Hindlimb muscle (tissue), 1 donor: ENCODE measurements at places on chromosomes 16 and 17.

DNA sequence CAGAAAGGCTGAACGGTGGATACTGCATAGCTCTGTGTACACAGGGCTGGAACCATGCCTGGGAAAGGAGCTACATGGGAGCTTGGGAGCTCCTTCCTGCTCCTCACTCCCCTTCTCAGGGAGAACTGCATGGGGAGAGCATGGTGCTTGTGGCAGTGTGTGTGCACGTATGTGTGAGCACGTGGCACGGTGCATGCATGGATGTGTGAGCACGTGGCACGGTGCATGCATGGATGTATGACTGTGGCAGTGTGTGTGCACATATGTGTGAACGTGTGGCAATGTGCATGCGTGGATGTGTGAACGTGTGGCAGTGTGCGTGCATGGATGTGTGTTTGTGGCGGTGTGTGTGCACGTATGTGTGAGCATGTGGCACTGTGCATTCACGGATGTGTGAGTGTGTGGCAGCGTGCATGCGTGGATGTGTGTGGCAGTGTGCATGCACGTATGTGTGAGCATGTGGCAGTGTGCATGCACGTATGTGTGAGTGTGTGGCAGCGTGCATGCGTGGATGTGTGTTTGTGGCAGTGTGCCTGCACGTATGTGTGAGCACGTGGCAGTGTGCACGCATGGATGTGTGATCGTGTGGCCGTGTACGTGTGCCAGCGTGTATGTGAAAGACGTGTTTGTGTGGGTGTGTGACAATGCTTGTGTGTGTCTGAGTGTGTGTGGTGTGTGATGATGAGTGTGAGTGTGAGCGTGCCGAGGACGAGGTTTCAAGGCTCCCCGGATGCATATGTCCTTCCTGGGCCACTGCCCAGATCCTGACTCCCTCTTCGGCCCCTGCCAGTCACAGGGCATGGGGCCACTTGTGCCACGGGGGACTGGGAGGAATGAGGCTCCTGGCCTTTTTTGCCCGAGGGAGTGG is 52.4 kb upstream of the JPH3 start:
- no peak for DNase-seq

GRCh38 chr16:56848955-56849689 is 15.9 kb upstream of the SLC12A3 start:
- DNase-seq = no peak

DNA sequence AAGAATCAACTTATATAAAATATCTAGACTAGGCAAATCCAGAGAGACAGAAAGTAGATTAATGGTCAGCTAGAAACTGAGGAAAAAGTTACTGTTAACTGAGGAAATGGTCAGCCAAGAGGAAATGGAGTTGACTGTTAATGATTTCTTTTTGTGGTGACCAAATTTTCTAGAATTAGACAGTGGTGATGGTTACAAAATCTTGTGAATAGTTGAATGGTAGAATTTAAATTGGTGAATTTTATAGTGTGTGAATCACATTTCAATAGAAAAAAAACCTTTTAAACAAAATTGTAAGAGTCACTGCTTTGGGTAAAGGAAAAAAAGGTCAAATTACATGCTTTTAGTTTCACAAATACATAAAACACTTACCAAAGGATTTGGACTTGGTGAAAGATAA is 30.0 kb downstream of the APPBP2 start:
- DNase-seq = no peak

GRCh38 chr16:30524575-30525568 is 1.5 kb downstream of the ZNF768 start:
- DNase-seq = no peak

GRCh38 chr17:28667870-28668269 is 5.9 kb downstream of the SUPT6H start:
- DNase-seq = no peak

GRCh38 chr17:35743626-35744328 is 9.3 kb downstream of the GAS2L2 start:
- no peak for DNase-seq

GRCh38 chr17:76550712-76551615 is 11.1 kb downstream of the PRCD start:
- DNase-seq = no peak

- DNase-seq = peak; percentile 63
These were observed at the start of gene SPNS2 for GRCh38 chr17:4498461-4499397. SPNS2 (plus strand) TSS chr17:4498881; CDS start chr17:4499048, 167 bp downstream.

DNA sequence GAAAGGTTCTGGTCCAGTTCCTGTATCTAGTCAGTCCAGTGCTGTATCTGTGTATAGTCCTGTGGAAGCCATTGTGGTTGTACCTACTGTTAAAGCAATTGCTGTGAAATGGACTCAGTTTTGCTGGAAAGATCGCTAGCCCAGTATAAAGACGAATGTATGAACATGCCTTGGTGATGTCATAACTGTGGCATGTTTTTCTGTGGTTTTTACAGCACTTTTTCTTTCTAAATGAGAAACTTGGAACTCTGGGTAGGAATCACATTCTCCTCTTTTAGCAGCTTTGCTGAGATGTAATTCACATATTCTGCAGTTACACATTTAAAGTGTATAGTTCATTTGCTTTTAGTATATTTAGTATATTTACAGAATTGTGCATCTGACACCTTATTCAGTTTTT is 58.1 kb downstream of the MAP2K4 start:
- no peak for DNase-seq

DNA sequence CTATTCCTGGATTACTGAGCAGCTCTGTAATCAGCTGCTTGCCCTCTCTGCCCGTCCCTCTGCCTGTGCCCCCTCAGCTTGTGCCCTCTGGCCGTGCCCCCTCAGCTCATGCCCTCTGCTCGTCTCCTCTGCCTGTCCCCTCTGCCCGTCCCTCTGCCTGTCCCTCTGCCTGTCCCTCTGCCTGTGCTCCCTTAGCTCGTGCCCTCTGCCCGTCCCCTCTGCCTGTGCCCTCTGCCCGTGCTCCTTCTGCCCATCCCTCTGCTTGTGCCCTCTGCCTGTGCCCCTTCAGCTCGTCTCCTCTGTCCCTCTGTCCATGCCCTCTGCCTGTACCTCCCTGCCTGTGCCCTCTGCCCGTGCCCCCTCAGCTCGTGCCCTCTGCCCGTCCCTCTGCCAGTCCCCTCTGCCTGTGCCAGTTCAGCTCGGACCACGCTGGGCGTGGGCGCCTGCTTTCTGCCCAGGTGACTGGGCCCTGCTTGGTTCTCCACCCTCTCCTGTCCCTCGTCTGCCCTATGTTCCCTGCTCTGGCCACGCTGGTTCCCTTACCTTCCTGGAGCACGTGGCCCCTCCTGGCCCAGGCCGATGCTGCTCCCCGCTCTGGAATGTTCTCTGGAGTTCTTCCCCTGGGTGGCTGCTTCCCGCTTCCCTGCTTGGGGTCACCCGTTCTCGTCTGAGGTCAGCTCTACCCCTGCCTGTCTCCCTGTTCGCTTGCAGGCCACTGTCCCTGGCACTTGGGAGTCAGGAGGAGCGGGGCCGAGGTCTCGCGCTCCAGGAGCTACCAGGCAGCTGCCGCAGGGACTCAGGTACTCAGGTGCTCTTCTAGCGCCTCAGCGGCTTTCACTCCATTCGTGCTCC is 63.9 kb downstream of the BANP start:
- no peak for DNase-seq

DNA sequence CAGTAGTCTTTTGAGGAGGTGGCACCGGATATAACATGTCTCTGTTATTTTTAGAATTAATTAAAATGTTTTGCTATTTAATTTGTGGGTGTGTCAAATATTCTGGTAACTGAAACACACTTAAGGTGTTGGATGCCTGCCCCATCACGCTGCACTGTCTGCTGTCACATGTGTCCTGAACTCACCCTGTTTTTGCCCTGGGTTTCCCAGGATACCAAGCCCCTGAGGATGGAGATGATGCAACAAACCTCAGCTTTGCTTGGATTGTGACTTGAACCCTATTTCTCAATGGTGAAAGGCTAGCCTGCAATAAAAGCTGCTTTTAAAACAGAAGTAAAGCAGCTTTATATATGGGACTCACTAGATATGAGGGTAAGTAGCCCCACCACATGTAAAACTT is 11.5 kb upstream of the DUSP14 start:
- DNase-seq = no peak

DNA sequence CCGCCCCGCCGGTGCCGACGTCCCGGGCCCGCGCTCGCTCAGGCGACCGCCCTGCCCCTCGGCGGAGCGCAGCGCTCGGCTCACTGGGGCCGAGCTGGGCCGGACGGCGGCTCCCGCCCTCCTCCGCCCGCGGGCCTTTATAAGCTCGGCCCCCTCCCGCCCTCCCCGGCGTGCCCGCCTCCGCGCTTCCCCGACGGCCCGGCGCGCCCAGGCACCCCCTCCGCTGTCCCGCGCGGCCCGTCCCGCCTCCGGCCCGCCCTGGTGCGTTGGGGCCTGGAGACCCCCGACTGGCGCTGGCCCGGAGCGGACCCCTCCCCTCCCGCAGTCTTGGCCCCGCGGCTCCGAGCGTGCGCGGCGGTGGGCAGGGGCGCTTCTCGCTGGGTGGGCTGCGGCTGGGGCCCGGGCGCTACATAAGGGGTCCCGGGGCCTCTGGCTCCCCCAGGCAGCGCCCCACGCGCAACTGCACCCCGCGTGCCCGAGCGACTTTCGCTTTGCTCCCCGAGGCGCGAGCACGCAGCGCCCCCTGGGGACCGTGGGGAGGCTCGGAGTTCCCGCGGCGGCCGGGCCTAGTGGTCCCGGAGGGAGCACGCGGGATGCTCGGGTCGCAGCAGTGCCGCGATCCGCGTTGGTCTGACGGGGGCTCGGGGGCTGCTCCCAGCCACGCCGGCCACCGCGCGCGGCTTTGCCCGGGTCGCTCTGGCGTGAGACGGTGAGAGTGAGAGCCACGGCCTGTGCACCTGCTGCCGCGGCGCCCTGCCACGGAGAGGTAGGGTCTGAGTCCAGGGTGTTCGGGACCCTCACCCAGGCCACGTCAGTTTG is at the start of gene PIEZO1:
TSS of gene PIEZO1 (minus strand) at position 115 of the 819 bp plus-strand sequence. CDS start 256 bp downstream, outside the sequence.
- DNase-seq = peak; percentile 74

GRCh38 chr17:49191409-49191916 is 18.9 kb downstream of the GNGT2 start:
- no peak for DNase-seq

GRCh38 chr16:89257281-89257731 is 39.8 kb downstream of the ZNF778 start:
- no peak for DNase-seq

DNA sequence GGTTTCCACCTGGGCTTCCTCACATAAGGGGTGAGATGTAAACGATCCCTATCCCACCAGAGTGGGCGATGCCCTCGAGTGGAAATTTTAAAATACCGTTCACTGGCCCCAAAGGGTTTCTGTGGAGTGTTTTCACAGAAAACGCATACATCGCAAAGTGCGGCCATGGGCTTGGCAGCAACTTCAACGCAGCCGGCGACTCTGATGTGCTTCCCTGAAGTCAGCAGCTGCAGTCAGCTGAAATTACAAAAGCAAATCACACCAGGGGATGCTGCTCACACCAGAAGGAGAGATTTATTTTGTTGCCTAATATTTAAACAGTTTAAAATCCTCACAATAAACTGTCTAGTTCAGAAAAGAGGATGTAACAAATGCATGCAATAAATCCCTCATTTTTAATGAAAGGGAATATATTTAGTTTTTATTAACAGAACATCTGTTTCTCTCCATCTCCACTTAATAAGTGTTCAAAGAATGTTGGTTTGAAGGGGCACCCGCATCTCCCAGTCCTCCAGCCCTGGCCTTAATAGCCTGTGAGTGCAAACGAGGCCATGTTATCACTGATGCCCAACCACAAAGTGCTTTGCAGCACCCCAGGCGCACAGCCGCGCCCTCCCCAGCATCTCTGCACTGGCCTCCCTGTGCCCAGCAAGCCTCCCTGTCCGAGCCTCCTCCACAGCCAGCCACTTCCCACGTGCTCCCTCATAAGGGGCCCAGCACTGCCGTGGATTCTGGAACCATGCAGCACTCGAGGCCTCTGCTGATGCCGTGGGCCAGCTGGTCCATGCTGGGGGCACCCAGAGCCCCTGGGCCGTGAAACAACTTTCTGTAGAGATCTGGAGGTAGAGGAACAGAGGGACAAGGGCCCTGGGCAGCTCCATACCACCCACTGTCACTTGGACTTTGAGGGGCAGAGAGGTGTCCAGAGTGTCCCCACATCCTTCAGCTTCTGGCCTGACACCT is 17.3 kb upstream of the XYLT2 start:
- DNase-seq = no peak

DNA sequence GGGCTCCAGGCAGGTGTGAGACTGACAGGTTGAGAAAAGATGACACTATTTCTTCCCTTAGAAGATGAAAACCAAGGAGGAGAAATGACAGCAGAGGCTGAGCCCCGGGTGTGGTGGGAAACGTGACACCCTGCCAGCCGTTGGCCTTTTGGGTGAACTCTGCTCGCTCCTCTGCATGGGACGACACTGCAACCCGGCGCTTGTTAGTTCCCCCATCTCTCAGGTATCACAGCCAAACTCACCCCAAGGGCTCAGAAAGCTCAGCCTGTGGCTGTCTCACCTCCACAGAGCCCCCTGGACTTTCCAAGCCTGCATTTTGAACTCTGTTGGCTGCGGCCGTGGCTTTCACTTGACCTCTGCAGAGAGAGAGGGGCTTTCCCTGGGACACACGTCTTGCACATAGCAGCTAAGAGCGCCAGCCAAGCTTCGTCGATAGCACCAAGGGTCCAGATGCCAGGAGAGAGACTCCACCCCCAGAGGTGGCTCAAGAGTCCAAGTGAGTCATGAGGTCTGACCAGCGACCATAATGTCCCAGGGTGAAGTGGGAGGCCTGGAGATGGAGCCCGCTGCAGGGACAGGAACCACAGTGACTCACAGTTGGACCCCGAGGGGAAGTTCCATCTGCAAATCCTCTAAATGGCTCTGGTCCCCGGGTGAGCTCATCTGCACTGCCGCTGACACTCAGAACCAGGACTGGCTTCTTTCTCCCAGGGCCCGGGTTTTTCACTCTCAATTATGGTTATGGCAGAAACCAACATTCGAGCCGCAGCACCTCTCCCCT is 301.9 kb downstream of the SOX9 start:
- DNase-seq = no peak
